ENCODE measurements at places on chromosomes 2 and 18. TPM values are rescaled to one million over a fixed set of nuclear protein-coding genes. Genes with fewer than 3 reads are reported as not detected.

The EFR3B gene
- total RNA-seq = 1.3 TPM

The CDK15 gene
- total RNA-seq = not detected

The UCN gene
- total RNA-seq = 0.37 TPM

The UGT1A3 gene
- not detected for total RNA-seq

The CTAGE1 gene
- not detected for total RNA-seq

The GAL3ST2 gene
- total RNA-seq = not detected

The SFT2D3 gene
- 5.8 TPM for total RNA-seq

The ERBB4 gene
- total RNA-seq = 0.14 TPM

The CXCR1 gene
- total RNA-seq = not detected
